KBM-7 (cell line): ENCODE measurements at places on chromosomes 11 and 22.

GRCh38 chr22:39954584-39955055 lies 5.6 kb upstream of the TMA7B start:
- no peak for DNase-seq

DNA sequence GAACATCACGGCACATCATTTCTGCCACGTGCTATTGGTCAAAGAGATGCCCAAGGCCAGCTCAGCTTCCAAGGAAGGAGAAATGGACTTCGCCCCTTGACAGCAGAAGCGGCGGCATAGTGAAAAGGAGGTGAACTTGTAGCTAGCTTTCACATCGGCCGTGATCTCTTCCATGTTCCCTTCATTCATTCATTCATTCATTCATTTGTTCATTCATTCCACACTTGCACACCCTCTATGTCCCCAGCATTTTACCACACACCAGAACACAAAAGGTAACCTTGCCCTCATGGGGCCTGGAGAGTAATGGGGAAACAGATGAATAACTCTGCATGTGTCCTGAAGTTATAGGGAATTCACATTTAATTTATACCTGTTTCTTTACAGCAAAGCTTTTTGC lies 1.1 kb upstream of the CYTH4 start:
- no peak for DNase-seq

GRCh38 chr11:119266517-119267255 lies 50.2 kb downstream of the MCAM start:
- no peak for DNase-seq

GRCh38 chr11:129591527-129591926 lies 215.9 kb downstream of the BARX2 start:
- no peak for DNase-seq

DNA sequence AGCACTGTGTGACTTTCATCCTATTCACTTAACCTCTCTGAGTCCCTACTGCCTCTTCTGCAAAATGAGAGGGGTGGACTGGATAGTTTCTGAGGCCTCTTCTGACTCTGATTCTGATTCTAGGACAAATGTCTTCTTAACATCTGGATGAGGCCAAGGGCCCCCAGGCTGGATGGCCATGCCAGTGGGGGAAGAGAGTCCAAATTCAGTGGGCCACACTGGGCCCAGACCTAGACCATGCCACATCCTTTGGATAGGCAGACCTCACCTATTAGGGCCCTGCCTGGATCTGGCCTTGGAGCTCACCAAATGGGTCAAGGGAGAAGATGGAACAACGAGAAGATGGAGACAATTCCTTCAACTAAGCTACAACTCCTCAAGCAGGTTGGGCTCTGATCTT lies 24.6 kb downstream of the NRXN2 start:
- DNase-seq: no peak
